ENCODE measurements at places on chromosomes 16 and 17.

DNA sequence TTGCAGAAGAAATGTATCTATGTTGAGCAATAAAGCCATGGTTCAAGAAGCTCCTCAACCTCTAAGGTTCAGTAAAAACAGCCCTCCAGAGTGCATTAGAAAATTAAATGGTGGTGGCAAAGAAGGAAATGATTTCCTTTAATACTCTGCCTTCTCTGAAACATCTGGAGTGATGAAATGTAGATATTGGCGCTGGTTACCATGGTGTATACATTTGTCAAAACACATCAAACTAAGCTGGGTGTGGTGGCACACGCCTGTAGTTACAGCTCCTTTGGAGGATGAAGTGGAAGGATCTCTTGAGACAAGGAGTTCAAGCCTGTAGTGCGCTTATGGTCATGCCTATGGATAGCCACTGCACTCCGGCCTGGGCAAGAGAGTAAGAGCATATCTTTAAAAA lies 6.0 kb downstream of the CAPNS2 start:
- no peak for DNase-seq

GRCh38 chr17:28878981-28879380 lies 18.6 kb downstream of the FLOT2 start:
- DNase-seq = no peak

DNA sequence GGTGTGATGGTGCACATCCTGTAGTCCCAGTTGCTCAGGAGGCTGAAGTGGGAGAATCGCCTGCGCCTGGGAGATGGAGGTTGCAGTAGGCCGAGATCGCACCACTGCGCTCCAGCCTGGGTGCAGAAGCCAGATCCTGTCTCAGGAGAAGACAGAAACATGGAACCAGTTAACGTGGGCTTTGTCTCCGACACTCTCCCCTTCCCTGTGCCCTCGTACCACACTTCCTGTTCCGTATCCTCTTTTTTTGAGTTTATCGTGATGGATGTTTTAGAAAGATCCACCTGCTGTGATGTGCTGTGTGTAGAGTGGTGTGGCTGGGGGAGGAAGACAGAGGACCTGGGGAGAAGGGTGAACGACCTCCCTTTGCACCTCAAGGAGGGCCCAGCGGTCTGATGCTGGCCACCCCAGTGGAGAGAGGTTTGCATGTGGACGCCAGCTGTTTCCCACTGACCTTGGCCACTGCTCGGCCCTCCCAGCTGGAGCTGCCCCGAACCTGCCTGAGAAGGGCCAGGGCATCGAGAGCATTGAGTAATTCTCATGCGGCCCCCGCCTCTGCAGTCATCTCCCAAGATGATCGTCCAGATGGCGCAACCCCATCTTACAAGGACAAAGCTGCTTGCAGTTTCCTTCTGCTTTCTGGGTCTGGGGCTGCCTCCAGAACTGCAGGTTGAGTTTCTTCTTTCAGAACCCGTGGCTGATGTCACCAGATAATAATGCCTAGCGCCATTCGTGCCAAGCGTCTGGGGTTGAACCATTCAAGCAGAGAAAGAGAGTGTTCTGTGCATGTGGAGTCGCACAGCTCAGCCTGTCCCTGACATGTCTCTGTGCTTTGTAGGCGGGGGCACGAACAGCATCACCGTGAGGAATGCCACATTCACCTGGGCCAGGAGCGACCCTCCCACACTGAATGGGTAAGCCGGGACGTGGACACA lies 126.3 kb downstream of the ABCC1 start:
- DNase-seq = no peak

- DNase-seq = no peak
Measured at GRCh38 chr17:17096438-17097178, 54.4 kb downstream of the MPRIP start.

- no peak for DNase-seq
Measured at GRCh38 chr17:45824475-45824874, 20.2 kb upstream of the SPPL2C start.

- no peak for DNase-seq
Measured at GRCh38 chr16:56871172-56871593, 6.2 kb downstream of the SLC12A3 start.

GRCh38 chr17:40329839-40330794 lies 21.1 kb downstream of the RARA start:
- DNase-seq = no peak

GRCh38 chr16:78985716-78986605 lies 614.6 kb downstream of the MAF start:
- DNase-seq = no peak

DNA sequence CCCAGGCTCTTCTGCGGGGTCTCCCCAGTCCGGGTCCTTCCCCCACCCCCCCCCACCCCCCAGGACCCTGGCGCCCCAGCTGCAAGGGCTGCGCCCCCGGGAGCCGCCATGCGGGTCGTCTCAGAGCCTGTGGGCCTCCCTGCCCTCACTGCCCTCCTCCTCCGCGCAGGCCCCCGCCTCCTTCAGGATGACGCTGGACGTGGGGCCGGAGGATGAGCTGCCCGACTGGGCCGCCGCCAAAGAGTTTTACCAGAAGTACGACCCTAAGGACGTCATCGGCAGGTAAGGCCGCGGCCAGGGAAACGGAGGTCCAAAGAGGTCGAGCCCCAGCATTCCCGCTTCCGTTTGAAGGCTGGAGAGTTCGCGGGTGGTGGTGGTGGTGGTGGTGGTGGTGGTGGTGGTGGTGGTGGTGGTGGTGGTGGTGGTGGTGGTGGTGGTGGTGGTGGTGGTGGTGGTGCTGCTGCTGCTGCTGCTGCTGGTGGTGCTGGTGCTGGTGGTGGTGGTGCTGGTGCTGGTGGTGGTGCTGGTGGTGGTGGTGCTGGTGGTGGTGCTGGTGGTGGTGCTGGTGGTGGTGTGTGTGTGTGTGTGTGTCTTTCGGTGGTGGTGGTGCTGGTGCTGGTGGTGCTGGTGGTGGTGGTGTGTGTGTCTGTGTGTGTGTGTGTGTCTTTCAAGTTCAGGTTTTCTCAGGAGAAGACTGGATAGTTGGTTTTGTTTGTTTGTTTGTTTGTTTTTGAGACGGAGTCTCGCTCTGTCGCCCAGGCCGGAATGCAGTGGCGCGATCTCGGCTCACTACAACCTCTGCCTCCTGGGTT lies 615 bp downstream of the PHKG2 start:
- no peak for DNase-seq

DNA sequence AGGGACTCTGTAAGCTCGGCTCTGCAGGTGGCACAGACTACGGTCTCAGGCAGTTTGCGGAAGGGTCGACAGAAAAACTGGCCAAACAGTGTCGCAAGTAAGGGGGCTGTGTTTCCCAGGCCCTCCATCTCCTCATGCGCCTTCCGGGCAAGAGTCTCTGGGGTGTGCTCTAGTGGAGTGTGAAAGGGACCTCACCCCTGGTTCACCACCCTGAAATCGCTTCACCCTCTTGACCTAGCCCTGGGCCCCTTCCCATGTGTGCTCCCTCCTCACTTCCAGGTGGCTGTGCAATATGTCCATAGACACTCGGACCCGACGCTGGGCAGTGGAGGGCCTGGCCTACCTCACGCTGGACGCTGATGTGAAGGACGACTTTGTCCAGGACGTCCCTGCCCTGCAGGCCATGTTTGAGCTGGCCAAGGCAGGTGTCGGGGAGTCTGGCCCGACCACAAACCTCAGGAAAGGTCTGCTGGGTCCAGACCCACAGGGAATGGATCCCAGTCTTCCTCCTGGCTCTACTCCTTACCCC lies 22.3 kb downstream of the UNC45B start:
- DNase-seq = no peak

GRCh38 chr17:65876985-65877384 lies 314.9 kb downstream of the CEP112 start:
- DNase-seq = no peak

GRCh38 chr17:45411348-45412105 lies 21.1 kb downstream of the ARHGAP27 start:
- no peak for DNase-seq

GRCh38 chr17:12765548-12765947 lies 23.8 kb upstream of the ARHGAP44 start:
- no peak for DNase-seq

DNA sequence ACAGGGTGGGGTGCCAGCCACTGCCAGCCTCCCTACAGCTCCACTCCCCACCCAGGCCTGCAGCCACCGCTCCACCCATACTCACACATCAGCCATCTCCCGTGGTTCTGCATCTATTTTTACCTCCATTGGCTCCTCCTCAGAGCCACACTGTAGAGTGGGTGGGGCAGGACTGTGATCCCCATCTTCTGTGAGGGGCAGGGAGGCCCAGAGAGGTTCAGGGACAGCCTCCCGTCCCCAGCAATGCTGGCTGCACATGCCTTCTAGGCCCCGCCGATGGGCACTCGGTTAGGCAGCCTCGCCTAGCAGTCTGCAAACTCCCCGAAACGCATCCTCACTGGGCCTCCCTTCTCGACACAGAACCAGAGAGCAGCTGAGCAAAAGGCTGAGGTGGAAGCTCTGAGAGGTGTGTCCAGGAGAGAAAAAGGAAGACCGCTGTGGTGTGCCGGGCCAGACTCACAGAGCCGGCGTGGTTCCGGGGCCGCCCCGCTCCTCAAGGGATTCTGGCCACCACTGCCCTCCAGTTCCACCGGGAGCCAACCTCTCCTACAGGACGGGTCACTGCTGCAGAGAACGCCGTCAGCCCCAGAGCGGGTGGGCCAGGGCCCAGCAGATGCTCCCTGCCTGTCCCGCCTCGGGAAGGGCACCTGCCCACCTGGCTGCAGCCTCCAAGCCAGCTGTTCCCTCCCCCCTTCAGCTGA lies 71.9 kb downstream of the ABR start:
- no peak for DNase-seq

- DNase-seq = no peak
Measured at GRCh38 chr17:63665527-63666214, 34.3 kb downstream of the LIMD2 start.

- no peak for DNase-seq
Measured at GRCh38 chr16:3056336-3057180, 8.9 kb upstream of the IL32 start.

GRCh38 chr17:73166731-73167581 lies 2.1 kb downstream of the SSTR2 start:
- no peak for DNase-seq

GRCh38 chr17:33014751-33015150 lies 23.1 kb downstream of the SPACA3 start:
- DNase-seq = no peak

DNA sequence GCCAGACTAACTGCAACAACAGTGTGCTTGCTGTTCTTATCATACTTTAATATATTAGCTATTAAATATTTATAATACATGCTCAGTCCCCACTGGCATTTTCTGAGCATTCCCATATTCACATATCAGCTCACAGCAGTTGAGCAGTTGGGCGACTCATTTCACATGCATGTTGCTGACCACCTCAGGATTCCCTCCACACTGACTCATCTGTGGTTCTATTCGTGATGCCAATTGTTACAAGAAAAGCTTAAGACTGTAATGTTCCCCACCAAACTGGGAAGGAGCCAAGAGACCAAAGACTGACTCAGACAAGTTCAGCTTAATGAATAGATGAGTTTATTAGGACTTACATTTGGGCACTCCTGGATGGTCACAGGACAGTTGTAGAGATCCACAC lies 100.3 kb upstream of the KIF2B start:
- no peak for DNase-seq

DNA sequence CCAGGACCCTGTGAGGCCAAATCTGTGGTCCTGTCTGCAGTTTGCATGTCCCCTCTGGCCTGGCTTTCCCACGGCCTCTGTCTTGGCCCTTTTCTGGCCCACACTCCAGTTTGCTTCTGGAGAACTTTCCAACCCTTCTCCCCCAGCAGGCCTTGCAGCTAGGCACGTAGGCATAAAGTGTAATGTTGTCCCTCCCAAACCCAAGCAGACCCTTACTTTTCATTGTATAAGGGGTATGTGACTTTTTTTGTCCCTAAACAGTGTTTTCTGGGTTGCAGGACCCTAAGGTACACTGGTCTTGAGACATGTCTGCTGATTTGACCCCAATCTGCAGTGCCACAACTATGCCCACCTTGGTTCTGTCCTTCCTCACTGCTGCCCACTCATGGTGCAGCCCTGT lies 15.6 kb upstream of the SMPD3 start:
- DNase-seq = no peak

- DNase-seq = no peak
Measured at GRCh38 chr17:45705123-45706009, 78.8 kb upstream of the CRHR1 start.

DNA sequence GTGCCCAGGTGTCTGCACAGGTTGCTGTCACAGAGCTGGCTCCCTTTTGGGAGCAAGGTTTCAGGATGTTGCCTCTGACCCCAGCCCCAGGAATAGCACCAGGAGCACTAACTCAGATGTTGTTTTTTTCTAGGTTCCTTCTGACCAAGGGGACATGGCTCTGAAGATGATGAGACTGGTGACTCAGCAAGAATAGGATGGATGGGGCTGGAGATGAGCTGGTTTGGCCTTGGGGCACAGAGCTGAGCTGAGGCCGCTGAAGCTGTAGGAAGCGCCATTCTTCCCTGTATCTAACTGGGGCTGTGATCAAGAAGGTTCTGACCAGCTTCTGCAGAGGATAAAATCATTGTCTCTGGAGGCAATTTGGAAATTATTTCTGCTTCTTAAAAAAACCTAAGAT lies 28.1 kb downstream of the SCPEP1 start:
- no peak for DNase-seq

DNA sequence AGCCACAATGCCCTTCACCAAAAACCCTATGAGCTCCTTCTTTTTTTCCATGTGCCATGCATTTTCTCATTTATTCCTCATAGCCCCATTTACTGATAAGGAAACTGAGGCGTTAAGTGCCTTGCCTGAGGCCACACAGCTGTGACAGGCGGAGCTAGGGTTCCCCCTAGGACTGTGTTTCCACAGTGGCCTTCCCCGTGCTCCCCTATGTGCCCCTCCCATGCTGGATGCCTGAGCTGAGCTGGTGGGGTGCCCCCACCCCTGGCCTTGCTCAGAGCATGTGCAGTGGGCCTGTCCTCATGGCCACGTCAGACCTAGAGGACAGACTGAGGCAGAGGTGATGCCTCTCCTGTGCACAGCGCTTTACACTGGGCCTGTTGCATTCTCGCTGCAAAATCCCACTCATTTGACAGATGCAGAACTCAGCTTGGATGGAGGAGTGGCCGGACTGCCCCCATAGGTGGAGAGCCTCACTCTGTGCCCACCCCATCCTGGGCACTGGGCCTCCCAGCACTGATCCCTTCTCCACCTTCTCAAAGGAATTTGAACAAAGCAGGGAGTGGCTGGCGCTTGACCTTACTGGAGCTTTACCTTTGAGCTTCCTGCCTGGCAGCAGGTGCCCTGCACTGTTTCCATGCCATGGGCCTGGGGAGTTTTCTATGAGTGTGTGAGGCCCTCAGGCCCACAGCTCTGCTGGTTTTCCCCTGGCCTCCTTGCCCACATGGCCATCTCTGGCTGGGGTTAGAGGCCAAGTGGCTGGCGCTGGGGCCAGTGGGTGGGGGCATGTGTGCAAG lies 2.6 kb downstream of the MAP2K3 start:
- DNase-seq = no peak

DNA sequence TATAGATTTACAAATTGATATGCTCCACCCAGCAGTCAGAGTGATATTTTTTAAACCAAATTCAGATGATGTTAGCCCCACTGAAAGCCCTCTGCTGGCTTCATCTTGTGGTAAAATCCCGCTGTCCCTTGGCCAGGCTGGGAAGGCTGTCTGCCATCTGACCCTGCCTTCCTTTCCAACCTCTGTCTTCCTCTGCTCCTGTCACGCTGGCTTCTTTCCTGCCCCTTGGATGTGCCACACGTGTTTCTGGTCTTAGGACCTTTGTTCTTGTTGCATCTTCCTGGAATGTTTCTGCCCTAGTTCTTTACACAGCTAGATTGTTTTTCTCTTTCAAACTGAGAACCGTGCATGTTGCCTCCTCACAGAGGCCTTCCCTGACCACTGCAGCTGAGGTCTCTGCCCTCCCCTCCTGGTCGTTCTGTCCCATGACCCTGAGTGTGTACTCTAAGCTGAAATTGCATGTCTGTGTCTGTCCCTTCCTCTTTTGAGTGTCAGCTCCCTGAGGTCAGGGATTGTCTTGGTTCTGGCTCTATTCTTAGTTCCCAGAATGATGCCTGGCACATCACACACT lies 11.4 kb downstream of the NT5M start:
- DNase-seq = no peak

Data from stimulated activated CD8-positive, alpha-beta memory T cell treated with anti-CD3 and anti-CD28 coated beads, Interleukin-2, amount 100 ng/mL, for 1 hour (primary cell).